ENCODE measurements at places on chromosomes 3 and 15.

DNA sequence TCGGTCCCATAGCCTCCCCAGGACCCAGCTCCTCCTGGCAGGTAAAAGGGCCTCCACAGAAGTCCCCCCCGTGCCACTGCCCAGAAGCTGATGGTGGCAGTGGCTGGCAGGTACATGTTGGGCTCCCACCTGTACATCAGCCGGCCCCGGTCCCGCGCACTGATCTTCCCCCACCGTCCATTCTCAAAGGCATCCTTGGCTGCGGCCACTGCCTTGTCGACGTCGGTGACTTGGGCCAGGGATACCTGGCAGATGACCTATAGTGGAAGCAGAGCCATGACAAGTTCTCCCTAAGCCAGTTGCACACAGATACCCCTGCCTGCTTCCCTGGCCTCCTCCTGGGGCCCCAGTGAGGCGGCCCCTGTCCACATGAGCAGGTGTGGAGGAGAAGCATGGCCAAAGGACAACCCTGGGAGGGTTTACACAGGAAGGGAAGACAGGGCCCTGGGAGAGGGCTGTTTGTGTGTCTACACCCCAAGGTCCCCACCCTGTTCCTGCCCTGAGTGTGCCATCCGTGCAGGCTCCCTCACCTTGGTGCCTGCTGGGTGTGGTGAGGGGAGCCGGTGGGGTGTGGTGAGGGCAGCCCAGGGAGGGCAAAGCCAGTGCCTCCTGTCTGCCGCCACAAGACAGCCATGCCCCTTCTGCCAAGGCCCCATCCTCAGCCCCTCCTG lies 44.8 kb downstream of the ALDH1L1 start:
- DNase-seq = no peak

GRCh38 chr3:134406331-134407238 lies 32.3 kb upstream of the AMOTL2 start:
- peak; percentile 69 for DNase-seq

DNA sequence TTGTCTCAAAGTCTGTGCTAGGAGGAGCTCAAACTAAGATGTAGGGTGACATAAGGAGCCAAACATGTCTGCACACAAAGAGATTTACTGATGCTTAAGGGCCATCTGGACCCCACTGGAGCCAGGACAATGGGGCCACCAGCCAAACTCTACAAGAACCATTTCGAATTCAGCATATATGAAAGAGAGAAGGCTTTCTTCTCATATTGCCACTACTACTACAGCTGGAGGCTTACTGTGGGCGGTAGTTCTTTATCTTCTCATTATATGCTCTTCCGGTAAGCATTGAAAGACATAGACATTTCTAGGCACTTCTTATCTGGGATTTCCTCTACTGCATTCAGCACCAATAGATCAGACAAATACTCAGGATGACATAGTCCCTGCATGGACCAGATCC lies 404.4 kb upstream of the PROK2 start:
- no peak for DNase-seq

DNA sequence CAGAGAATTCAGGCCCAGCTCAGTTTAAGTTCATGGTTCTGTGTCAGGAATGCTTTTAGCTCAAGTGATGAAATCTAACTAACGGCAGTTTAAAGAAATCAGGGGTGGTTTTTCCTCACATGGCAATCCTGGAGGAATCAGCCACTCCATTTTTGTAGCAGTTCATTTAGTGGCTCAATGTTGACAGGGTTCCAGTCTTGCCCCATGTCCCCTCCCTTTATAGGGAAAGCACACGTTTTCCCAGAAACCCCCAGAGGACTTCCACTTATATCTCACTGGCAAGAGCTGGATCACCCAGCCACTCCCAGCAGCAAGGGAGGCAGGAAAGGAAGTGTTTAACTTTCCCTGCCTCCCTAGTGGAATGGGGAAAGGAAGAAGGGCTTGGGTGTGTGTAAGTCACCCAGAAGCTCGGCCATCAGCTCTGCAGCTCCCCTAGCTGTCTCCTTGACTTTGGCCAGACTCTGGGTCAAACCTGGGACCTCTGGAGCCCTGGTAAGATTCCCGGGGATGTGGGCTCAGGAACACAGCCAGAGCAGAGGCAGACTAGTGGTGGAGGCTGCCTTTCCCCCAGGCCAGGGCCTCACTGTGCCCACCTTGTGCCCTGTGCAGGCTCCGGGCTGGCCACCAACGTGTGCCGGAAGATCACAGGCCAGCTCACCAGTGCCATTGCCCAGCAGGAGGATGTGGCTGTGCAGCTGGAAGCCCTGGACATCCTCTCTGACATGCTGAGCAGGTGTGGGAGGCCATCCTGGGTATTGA lies 11.3 kb downstream of the CAND2 start:
- DNase-seq = no peak

GRCh38 chr3:118181274-118181673 lies 853.4 kb downstream of the IGSF11 start:
- no peak for DNase-seq

- no peak for DNase-seq
Observed at GRCh38 chr15:69031013-69032001, 16.8 kb downstream of the NOX5 start.

- peak; percentile 85 for DNase-seq
Observed at GRCh38 chr3:171173736-171174135, 147.2 kb upstream of the SLC2A2 start.

DNA sequence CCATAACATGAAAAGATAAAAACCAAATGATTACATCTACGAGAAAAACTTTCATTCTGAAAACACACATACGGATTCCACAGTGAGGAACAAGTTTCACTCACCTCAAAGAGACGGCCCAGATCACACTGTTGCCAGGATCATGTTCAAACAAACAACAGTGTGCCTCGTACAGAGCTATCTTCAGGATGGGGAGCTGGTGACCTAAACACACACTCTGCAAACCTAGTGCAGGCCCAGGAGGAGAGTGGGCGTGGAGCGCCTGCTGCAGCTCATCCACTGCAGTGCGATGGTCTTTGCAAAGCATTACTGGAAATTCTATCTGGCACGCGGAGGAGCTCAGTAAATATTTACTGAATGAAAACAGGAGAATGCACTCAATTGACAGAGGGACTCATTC lies 38.5 kb downstream of the TAMM41 start:
- DNase-seq = no peak

DNA sequence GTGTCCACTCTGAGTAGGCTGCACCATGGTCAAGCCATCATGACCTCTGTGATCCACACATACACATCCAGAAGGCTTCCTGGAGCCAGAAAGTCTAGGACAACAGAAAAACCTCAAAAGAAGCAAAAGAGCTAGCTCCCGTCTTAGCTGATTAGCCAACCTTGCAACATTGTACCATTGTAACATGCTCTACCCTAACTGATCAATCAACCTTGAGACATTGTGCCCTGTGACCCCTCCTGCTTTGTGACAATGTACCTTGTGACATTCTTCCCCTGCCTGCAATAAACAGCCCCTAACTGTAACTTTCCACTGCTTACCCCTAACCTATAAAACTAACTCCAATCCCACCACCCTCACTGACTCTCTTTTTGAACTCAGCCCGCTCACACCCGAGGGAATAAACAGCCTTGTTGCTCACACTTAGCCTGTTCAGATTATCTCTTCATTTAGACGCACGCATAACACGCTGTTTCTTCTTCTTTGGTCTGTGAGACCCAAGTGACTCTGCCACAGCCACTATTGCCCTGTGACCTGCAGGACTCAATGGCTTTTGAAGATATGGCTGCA lies 1104.6 kb downstream of the OTOL1 start:
- DNase-seq = no peak

DNA sequence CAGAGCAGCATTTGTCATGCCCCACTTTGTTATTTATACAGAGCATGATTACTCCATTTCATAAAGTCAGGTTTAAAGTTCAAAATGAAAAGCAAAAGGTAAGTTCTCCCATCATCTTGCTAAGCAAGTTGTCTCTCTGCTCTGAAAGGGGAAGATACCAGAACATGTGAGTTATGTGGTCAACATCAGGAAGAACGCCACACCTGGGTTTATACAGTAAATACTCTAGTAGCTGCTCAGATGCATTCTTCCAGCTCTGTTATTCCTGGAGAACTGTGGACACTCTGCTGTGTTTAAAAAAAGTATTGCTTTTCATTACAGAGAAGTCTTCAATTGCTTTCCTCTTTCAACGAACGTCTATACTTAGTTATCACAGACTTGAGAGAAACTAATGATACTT lies 145.7 kb downstream of the PLCL2 start:
- no peak for DNase-seq

GRCh38 chr3:190443257-190443656 lies 6.4 kb downstream of the TMEM207 start:
- no peak for DNase-seq

- DNase-seq = no peak
Observed at GRCh38 chr3:73141525-73141924, 80.1 kb downstream of the EBLN2 start.

DNA sequence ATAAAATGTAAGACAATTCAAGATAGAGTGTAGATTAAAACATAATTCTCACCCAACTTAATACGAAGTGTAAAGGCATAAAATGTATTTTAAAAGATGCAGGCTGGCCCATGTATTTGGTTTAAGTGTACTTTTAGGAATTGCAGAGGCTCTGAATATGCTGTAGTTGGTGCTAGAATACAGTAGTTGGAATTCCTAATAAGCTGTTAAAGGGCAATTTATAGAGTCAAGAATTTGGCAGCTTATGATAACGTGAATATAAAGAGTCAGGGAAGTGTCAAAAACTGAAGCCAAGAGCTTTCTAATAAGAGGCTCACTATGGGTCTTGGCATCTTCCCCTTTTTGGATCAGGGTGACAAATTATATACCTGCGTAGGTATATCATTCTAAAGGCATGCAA lies 36.5 kb downstream of the ADAMTS9 start:
- no peak for DNase-seq
